ENCODE measurements at places on chromosomes 2 and 18.

DNA sequence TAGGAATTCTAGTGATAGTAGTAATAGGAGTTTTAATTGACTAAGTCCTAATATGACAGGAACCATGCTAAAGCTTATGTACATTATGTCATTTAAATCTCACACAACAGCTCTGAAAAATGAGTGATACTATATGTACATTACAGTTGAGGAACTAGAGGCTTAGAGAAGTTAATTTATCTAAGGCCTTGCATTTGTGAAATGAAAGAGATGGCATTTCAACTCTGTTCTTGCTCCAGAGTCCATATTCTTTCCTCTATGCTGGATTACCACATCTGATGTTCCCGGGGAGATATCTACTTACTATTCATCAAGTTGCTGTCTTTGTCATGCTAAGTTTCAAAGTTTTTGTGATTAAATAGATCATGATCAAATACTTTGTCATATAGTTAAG lies 5.7 kb downstream of the AGPS start:
- DNase-seq = no peak

GRCh38 chr18:67133669-67134068 lies 382.9 kb downstream of the DSEL start:
- DNase-seq = no peak

- no peak for DNase-seq
These were observed 29.0 kb upstream of the CNGA3 start for GRCh38 chr2:98317214-98317613.

GRCh38 chr18:48719974-48720654 lies 181.3 kb downstream of the CTIF start:
- no peak for DNase-seq

DNA sequence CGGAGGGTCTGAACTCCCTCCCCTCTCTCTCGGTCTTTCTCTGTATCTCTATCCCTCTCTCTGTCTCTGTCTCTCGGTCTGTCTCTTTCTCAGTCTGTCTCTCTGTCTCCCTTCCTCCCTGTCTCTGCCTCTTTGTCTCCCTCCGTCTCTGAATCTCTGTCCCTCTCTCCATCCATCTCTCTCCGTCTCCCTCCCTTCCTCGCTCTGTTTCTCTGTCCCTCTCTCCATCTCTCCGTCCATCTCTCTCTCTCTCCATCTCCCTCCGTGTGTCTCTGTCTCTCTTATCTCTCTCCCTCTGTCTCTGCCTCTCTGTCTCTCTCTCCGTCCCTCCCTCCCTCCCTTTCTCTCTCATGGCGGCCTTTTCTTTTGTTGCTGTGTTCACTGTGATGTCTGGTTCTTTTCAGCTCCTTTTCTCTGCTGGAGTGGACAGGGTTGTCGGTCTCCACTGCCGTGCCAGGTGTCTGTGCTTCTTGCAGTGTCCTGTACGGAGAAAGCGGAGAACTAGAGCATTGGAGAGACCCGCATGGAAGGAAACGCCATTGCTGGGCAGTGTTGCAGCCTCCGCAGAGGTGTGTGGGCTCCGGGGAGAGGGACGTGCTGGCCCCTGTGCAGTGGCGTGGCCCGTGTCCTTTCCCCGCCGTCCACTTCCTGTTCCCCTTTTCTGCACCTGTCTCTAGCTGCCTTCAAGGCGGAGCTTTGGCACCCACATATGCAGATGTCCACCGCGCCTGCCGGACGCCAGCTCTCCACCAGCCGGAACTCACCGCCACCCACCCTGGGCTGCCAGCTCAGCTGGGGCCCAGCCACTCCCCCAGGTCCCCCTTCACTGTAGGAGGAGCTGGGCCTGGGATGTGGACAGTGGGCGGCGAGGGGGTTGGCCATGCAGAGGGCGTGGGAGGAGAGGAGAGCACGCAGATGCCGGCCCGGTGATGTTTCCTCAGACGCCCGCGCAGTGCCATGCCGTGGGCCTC lies 113.1 kb downstream of the NFATC1 start:
- no peak for DNase-seq

DNA sequence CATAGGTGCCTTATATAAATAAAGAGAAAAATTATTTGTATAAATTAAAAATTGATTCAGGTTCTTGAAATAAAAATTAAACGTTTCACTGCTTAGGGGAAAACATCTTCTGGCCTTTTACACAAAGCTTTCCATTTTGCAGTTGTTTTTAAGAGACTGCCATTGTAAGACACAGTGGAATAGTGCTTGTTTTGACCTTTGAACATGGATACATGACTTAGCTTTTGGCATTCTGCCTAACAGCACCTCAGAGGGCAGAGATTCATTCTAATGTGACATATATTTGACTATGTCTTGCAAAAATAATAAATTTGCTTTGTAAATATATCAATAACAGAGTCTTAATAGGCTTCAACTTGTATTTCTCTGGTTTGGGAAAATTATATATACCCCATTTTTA lies 142.1 kb downstream of the SLC4A10 start:
- no peak for DNase-seq

DNA sequence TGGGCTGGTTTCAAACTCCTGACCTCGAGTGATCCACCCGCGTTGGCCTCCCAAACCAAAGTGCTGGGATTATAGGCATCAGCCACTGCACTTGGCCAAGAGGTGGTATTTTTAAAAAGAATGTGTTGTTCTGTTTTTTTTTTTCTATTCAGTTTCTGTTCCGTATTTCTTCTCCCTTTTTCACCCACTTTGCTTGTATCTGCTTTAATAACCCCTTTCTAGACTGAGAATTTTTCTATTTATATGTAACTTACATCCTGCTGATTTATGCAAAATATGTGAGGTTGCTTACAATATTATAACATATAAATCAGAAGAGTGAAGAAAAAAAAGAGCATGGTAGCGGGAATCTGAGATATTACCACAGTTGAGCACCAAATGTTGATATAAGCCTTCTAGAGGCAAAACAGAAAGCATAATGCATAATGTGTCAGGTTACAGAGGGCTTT lies 17.2 kb upstream of the LYPD6B start:
- DNase-seq = no peak

- DNase-seq = no peak
These were observed 115.1 kb downstream of the CMPK2 start for GRCh38 chr2:6750411-6751158.
